ENCODE measurements at places on chromosomes 5 and 9. TPM values are rescaled to one million over a fixed set of nuclear protein-coding genes. Genes with fewer than 3 reads are reported as not detected.

PCDHB13 gene
- total RNA-seq, result 0.52 TPM

NUTM2G gene
- total RNA-seq, result not detected

DMRT3 gene
- total RNA-seq, result not detected

ADAMTS16 gene
- 1.7 TPM for total RNA-seq

UGT3A1 gene
- not detected for total RNA-seq

SLC1A1 gene
- total RNA-seq, result 4.8 TPM

SPAG8 gene
- total RNA-seq, result not detected

CDC25C gene
- total RNA-seq, result 13.8 TPM

KDM3B gene
- total RNA-seq, result 25.6 TPM

IL13 gene
- total RNA-seq, result not detected

FBN2 gene
- 45.2 TPM for total RNA-seq

NFIL3 gene
- 5.4 TPM for total RNA-seq

GADD45G gene
- total RNA-seq, result 2.1 TPM

TAF11L7 gene
- total RNA-seq, result not detected

TAF1L gene
- not detected for total RNA-seq

SLC6A7 gene
- total RNA-seq, result 0.35 TPM

GARNL3 gene
- 15.5 TPM for total RNA-seq

GPR151 gene
- not detected for total RNA-seq

C5orf52 gene
- total RNA-seq, result not detected

NCBP1 gene
- 22.6 TPM for total RNA-seq

LMX1B gene
- 1.2 TPM for total RNA-seq

NIPAL4 gene
- total RNA-seq, result 1.0 TPM

SMARCA2 gene
- 36.4 TPM for total RNA-seq

CCNI2 gene
- total RNA-seq, result not detected

KIF20A gene
- total RNA-seq, result 55.5 TPM

C1QTNF3 gene
- 1.1 TPM for total RNA-seq

OTP gene
- not detected for total RNA-seq

TIMD4 gene
- not detected for total RNA-seq

ANP32B gene
- total RNA-seq, result 14.8 TPM

PCDHA7 gene
- total RNA-seq, result 0.26 TPM

DBH gene
- not detected for total RNA-seq

LPAR1 gene
- total RNA-seq, result 67.9 TPM
